ENCODE measurements at places on chromosomes 13 and 19.

GRCh38 chr19:14746886-14747285 lies 31.5 kb downstream of the ADGRE2 start:
- DNase-seq: no peak

DNA sequence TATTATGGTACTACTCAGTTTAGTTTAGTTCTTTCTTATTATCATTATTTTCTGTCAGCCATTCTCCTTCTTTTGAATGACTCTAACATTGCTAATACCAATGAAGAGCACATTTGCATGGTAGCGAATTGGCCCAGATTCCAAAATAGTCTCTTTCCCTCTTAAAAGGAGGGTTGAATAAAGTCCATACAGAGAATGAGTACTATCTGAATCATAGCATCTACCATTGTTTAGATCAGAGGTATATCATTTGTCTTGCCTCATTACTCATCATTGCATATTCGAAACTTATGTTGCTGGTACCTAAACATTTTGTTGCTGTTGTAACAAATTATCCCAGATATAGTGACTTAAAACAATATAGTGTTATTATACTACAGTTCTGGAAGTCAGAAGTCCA lies 1235.3 kb upstream of the ATXN8OS start:
- DNase-seq: no peak

GRCh38 chr13:77338961-77339401 lies 12.1 kb upstream of the MYCBP2 start:
- DNase-seq: no peak

DNA sequence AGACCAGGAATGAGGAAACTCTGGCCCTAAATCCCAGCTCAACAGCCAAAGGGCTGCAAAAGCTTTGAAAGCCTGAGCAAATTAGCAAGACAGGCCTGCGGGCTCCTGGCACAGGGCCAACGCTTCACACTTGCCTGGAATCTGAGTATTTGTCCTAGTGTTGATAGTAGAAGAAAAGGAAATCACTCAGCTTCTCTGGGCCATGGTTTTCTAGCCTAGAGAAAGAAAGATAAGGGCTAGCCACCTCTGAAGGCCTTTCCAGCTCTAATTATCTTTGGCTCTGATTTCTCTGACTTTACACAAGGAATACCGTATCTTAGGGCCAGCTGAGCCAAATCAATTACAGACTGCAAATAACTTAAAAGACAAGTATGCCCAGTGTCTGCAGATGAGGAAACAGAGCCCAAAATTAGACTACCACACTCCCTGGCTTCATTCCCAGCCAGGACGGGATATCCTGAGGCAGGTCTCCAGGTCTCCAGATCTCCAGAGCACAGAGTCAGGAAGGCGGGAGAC lies 69.6 kb downstream of the STK24 start:
- DNase-seq: peak; percentile 63

DNA sequence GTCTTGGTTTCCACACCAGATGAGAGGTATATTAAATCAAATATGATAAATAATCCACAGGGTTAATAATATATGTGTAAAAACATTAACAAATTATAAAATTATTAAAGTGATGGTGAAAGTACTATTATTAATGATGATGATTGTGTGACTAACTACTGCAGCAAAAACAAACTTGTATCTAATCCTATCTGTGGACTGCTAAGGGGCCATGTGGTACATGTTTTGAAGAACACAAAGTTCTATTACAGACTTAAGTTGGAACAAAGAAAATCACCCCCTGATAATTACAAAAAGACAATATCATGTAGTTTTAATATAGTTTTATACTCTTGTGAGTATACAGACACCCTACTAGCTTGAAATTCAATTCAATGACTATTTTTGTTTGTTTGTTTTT lies 504.2 kb upstream of the NBEA start:
- DNase-seq: no peak

GRCh38 chr19:3013263-3013725 lies 15.8 kb downstream of the TLE2 start:
- DNase-seq: no peak

- DNase-seq: no peak
Observed at GRCh38 chr19:7489609-7490044, 792 bp upstream of the PEX11G start.

GRCh38 chr19:42546831-42547500 lies 18.7 kb upstream of the CEACAM1 start:
- DNase-seq: no peak

DNA sequence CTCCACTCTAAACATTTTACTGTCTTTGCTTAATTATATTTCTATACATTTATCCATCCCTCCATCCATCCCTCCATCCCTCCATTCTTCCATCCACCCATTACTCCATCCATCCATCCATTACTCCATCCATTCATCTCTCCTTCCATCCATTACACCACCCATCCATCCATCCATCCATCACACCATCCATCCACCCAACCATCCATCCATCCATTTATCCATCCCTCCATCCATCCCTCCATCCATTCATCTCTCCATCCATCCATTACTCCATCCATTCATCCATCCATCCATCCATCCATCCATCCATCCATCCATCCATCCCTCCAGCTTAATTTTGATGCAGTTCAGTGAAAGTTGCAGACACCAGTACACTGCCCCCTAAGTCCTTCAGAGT lies 5.0 kb upstream of the HIF3A start:
- no peak for DNase-seq

- peak; percentile 82 for DNase-seq
Observed at GRCh38 chr19:6730153-6730804, 7.1 kb downstream of the GPR108 start.

DNA sequence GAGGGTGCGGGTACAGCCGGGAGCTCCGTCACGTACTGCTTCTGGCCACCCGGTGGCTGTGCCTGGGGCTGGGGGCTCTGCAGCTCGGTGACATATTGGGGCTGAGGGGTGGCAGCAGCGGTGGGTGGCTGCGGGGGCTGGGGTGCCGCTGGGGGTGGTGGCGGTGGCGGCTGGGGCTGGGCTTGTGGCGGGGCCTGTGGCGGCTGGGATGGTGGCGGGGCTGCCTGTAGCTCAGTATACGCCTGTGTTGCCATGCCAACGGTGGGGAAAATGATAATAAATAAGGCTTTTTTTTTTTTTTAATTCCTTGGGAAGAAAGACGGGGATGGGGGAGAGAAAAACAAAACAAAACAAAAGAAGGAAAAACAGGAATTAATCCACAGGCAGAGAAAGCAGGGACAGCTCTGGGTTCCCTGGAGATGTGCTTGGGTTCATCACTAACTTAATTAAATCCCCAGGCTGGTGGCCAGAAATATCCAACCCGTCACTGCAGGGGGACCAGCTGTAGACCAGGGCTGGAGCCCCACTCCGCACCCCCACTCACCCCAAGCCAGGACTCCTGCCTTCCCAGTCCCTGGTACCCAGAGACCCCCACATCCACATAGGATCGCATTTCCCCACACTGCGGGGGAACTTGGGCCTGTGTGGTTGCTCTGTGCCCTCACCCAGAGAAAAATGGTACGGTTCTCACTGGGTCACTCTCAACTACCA lies 12.4 kb downstream of the RFX1 start:
- no peak for DNase-seq

DNA sequence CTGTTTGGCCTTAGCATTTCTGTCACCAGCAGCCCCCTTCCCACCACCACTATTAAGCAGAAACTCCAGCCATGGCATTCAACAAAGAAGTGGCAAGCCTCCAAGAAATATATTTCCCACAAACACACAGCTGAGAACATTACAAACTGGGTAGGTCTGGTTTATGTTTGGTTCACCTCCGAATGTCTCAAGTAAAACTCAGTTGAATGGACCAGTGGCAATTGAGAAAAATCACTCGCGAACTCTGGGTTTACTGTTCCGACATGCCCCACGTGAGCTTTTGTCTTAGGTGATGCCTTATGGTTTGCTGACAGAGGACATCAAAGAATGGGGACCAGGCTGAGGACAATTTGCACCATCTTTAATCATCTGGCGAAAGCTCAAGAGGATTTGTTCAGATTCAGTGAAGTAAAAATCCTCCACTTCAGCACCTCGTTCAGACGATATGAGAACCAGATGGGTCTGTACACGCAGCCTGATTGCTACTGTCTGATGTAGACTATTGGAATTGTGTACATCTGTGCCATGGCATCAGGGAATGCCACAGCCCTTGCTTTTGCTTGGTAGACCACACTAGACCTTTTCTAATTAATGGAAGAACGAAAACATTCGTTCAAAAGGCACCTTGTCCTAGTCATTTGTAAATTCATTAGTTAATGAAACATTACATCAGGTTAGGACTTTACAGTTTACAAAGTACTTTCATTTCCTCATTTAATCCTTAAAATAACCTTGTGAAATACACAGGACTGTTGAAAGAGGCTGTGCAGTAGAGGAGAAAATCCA lies 59.4 kb downstream of the SLC10A2 start:
- DNase-seq: no peak

DNA sequence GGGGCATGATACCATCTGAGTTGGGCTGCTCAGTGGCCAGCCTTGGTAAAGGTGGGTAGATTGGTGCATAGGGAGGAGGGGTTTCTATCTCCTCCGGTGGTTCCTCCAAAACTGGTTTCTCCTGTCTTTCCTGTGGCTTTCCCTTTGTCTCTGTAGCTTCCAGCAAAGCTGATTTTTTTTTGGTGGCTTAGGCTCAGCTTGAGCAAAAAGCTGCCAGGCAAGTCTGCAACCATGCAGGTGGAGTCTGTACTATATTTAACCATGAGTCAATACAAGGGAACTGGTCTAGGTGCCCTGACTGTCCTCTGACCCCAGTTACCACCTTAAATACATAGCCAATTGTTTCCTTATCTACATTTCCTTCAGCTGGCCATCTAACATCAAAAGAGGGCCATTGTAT lies 64.0 kb upstream of the ZNF681 start:
- no peak for DNase-seq

- DNase-seq: no peak
Observed at GRCh38 chr13:107715496-107715895, 499.8 kb downstream of the LIG4 start.

DNA sequence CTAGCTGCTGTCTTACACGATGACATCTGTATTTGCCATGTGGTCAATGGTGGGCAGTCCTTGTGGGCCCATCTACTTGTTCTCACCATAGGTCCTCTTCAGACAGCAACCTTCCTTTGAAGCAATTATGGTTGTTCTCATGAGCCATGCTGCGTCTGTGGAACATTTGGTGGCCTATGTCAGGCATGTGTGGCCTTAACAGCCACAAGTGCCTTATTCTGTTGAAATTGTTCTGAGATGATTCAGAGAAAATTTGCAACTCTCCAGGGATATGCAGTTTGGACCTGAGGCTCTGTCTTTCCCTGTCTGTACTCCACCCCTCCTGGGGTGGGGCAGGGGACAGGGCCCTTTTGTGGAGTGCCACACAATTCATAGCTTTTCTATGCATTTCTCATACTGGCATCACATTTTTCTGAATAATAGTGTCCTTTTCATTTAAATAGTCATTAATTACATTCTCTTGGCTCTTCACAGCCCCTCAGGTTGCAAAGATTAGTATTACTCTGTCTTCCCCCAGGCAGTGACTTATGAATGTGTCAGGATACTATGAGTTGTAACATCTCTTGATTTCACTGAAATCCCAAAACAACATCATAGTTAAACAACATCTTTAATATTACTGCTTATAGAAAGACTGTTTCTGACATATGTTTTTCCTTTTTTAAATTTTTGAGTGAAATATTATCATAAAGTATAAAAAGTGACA lies 102.1 kb downstream of the ITGBL1 start:
- DNase-seq: no peak

DNA sequence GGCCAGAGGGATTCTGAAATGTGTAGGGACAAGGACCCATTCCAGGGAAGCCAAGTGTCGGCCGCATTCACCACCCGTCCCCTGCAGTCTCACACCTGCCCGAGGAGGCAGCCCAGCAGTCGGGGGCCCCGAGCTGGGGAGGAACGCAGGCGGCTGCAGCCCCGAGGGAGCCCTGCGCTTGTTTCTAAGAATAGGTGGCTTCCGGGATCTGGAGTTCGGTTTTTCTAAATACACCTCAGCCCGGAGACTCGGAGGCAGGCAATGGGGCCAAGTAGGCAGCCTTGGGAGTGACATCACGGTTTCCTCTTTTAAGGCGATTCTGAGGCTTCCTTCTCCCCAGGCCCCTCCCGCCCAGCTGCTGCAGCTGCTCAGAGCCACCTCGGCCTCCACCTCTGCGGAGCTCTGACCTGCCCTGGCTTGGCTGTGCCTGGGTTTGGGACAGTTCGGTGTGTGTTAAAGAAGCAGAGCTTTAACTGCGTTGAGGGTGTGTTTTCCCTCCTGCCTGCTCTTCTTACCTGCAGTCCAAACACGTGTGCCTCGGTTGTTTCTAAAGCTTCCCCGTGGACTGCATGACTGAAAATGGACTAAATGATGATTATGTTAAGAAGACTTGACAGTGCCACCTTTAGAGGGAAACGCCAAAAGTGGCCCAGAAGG lies 80.5 kb downstream of the COL4A2 start:
- DNase-seq: no peak

- no peak for DNase-seq
Observed at GRCh38 chr13:66640231-66640630, 589.9 kb downstream of the PCDH9 start.

GRCh38 chr13:47426126-47426849 lies 529.4 kb upstream of the HTR2A start:
- no peak for DNase-seq

GRCh38 chr13:48511621-48512230 lies 21.2 kb downstream of the RCBTB2 start:
- DNase-seq: no peak

DNA sequence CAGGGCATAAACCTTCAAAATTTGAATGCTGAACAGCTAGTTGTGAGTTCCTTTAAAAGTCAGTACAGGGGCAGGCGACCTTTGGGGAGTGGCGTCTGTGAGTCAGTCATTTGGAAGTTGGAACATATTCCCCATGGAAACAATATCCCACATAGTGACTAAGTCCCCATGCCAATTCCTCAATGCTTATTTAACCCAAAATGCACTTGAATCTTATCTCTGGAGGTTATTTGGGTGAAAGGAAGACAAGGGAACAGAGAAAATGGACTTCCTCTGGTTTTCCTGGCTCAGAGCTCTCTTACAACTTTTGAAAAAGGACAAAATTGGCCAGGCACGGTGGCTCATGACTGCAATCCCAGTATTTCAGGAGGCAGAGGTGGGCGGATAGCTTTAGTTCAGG lies 479.2 kb upstream of the NBEA start:
- no peak for DNase-seq

GRCh38 chr19:57560049-57560491 lies 407 bp upstream of the ZNF550 start:
- DNase-seq: no peak

- no peak for DNase-seq
Observed at GRCh38 chr13:99980824-99981734, 505 bp upstream of the ZIC2 start.
